ENCODE measurements at places on chromosomes 7 and 10.

DNA sequence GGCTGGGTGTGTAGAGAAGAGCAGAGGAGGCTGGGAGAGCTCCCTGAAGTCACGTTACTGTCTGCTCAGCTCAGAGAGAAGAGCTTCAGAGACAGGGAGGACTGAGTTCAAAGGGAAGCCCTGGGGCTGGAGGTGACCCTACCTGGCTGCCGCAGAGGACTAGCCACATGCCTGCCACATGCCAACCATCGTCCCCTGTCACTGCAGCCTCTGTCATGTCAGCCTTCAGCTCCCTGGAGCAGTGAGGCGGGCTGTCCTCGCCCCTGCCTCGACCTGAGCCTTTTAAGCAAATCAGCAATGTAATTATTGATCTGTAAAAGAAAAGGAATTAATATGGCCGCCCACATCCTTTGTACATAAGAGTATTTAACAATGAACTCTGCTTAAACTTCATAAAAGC lies 89.3 kb upstream of the RET start:
- DNase-seq: no peak

- peak; percentile 77 for DNase-seq
These were observed 160.3 kb upstream of the KLF14 start for GRCh38 chr7:130894146-130894908.

DNA sequence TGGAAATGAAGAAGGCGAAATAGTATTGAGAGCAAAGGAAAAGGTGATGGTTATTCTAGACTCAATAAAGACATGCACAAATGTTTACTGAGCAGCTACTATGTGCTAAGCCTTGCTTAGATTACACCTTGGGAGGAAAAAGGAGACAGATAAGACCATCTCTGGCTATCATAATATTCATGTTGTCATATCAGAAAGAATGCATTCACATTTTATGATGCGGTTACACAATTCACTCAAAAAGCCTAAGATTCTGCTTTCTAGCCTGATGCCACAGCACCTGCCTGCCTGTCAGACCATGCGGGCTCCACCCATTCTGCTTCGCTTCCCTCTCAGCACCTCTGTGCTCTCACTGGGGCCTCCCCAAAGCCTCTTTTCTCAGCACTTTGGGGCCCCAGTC lies 100.9 kb downstream of the JCAD start:
- DNase-seq: peak; percentile 20

DNA sequence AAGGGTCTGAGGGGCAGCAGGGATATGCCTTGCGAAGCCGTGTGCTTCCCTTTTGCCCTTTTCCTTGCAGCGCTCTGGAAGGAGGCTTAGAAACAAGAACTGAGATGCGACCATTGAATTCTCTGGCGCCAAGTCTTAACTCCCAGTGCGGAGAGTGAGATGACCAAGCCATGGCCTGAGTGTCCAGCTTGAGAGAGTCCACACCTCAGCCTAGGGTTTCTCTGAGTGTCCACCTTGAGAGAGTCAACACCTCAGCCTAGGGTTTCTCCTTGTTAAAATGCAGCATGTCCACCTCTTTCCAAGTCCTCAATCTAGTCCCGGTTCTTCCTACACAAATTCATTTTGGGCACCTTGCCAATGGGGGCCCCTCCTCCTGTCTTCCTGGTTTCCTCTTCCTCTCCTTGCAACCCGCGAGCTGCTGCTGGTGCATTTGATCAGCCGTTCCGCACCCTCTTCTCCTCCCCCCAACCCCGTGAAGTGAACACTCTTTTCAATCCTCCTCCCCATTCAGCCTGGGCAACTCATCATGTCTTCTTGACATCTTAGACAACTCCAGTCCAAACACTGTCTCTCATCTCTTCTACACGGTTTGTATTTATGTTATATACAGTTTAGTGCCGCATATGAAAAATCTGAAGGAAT lies 178.2 kb upstream of the PITRM1 start:
- DNase-seq: no peak

DNA sequence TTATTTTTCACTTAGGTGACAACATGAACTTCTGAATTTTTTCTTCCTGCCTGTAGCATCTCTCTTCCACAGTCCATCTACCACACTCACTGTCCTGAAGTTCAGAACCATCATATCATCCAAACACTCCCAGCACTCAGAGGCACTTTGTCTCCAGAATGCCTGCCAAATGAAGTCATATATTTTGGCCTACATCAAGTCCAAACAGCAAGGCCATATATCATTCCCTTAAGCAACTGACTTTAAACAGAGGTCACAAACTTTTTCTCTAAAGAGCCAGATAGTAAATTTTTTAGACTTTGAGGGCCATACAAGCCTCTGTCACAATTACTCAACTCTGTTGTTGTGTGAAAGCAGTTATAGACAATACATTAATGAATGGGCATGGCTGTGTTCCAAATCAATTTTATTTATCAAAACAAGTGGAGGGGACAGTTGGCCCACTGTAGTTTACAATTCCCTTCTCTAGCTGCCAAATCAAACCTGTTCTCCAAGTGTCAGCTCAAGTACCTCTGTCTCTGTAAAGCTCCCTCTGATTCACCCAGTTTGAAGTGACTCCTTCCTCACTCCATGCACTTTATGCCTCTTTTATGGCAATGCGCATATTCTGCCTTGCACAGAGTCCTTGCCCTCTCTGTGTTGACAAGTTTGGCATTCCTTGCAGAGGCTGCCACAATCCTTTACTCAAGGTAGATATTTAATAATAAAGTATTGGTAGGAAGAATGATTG lies 305.7 kb downstream of the FZD1 start:
- DNase-seq: no peak

DNA sequence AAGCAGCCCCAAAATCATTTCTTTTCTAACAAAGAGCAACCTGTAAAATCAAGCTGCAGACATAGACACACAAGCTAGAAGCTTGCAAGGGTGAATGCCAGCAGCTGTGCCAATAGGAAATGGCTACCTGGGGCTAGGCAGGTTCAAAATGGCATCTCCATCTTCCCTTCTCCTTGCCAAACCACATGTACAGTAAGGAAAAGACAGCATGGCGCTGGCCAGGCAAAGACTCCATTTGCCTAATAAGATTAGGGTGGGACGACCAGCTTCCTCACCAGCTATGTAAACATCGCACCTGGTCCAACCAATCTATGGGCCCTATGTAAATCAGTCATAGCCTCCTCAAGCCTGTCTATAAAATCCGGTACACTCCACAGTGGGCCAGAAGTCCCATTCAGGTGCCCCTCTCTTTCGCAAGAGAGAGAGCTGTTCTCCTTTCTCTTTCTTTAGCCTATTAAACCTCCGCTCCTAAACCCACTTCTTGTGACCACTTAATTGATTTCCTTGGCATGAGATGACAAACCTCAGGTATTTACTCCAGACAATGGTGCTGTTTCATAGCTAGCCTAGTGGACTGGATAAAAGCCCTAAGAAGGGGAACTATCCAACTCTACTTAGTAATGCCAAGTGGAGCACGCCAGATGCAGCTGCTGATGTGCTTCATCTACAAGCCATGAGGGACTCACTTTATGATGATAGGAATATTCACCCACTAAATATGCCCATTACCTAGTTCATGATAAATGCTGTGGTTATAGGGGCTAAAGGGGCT lies 44.1 kb downstream of the HTR7 start:
- no peak for DNase-seq

GRCh38 chr7:52146871-52147634 lies 830.4 kb upstream of the COBL start:
- DNase-seq: no peak

DNA sequence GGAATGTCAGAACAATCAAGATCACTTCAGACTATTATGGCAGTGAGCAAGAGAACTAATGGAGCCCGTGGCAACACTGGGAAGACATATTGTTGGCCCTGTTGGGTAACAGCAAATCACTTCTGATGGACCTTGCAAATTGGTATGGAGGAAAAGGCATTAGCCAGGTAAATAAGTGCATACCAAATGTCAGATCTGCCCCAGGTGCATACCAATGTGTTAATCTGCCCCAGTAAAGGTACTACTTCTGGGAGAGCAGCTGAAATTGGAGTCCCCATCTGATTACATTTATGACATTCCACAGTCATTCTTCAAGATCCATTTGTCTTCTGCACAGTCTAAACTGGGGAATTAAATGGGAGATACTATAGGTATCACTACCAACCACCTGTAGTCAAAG lies 3.7 kb upstream of the SGMS1 start:
- DNase-seq: no peak

DNA sequence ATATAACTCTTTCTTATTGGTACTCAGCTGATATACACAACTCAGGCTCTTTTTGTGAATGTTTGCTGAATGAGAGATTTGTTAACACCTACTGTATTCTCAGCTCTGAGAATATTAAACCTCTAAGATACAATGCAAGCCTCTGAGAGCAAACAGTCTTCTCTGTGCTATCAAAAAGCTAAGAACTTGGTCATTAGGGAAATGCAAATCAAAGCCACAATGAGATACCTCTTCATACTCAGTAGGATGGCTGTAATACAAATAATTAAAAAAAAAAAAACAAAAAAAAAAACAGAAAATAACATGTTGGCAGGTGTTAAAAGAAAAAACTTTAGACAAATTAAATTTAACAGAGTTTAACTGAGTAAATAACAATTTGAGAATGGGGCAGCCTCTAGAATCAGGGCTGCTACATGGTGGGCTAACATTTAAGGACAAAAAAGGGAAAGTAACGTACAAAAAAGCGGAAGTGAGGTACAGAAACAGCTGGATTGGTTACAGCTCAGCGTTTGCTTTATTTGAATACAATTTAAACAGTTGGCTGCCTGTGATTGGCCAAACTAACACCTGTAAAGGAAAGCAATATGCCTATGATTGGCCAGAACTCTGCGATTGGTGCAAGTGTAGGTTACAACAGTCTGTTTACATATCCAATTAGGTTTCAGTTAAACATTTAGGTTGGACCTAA lies 14.8 kb upstream of the MTURN start:
- DNase-seq: no peak

Measured in iris pigment epithelial cell (primary cell).